Activated CD8-positive, alpha-beta memory T cell treated with anti-CD3 and anti-CD28 coated beads for 48 hours (primary cell): ENCODE measurements at places on chromosomes 6 and 20.

DNA sequence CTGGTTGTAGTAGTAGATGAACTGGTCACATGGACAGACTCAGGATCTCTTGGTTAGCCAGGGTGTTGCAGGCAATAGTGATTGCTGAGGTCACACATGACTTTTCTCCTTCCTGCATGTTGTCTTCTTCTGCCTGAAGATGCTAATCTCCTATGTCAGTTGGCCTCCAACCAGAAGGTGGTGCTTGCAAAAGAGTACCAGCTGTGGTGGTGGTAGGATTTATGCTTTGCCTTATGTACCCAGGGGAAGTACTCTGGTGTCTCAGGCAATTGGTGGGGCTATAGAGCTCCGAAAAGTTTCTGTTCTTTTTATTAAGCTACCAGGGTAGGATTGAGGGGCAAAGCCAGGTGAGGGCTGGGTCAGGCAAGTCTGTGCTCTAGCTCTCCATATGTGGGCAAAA lies 98.5 kb downstream of the CARMIL1 start:
- DNase-seq = no peak

DNA sequence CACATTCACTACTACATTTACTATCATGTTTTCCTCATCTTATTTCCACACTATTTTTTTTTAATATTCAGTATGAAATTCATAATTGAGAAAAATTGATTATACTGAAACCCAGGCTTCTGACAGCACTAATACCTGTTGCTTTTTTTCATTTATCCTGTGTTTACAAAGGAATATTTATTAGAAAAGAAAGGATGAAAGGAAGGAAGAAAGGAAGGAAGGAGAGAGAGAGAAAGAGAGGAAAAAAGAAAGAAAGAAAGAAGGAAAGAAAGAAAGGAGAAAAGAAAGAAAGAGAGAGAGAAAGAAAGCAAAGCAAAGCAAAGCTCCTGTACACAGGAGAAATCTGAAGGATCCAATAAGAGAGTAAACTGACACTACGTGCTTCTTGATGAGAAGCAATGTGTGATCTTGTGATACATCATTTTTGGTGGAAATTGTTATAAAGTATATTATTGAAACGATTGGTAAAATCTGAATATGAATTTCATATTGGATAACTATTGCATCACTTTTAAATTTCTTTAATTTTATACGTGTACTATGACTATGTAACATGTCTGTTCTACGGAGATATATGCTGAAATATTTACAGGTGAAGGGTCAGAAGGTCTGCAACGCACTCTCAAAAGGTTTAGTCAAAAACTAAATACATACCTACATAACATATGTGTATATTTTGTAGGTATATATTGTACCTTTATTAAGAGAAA lies 43.9 kb downstream of the DEFB114 start:
- DNase-seq = no peak

GRCh38 chr6:143581835-143582480 lies 70.4 kb upstream of the FUCA2 start:
- no peak for DNase-seq

GRCh38 chr6:85058806-85059205 lies 294.4 kb upstream of the TBX18 start:
- DNase-seq = no peak

GRCh38 chr6:16474772-16475493 lies 236.5 kb downstream of the GMPR start:
- no peak for DNase-seq

DNA sequence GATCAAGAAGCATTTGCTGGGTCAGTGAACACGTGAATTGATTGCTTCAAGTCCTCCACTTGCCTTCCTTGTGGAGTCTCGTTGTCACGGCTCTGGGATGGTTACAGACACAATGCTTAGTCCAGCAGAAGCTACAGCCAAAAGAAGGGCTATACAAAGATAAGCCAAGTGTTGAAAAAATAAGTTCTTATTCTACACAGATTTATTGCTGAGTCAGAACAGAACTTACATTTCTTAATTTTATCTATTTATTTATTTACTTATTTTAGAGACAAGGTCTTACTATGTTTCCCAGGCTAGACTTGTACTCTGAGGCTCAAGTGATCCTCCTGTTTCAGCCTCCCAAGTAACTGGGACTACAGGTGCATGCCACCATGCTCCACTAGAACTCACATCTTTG lies 199.0 kb downstream of the MYLK4 start:
- DNase-seq = no peak

DNA sequence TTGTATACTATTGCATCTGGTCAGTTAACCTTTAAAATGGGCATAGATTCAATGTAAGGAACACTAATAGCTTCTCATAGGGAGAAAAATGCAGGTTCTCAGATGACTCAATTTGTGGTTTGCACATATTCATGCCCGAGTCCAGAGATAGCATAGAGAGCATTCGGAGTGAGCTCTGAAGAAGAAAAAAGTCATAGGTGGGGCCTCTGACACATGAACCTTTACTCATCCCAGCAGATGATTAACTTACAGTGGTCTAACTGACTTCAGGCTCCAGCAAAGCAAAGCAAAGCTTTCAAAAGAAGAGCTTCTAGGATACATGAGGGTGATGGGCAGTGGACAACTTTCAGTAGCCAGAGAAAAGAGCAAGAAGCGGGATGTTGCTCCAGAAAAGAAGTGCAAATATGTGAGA lies 55.3 kb upstream of the BTN3A2 start:
- DNase-seq = no peak

GRCh38 chr6:157224951-157225574 lies 98.3 kb downstream of the TMEM242 start:
- DNase-seq = no peak

DNA sequence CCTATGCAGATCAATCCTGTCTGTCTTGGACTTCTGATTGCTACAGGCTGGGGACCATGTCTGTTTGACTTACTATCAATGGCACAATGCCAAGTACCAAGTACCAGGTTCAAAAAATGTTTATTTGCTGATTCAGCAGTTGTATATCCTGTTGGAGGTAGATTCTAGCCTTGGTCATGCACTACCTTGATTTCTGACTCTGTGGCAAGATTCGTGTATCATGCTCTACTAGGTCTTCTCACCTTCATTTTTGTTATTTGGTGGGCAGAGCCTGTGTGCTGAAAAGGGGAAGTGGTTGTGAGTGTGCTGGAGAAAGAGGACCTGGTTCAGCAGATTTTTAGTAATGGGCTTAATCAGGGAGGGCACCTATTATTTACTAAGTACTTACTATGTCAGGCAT lies 192.4 kb upstream of the MYLIP start:
- no peak for DNase-seq

DNA sequence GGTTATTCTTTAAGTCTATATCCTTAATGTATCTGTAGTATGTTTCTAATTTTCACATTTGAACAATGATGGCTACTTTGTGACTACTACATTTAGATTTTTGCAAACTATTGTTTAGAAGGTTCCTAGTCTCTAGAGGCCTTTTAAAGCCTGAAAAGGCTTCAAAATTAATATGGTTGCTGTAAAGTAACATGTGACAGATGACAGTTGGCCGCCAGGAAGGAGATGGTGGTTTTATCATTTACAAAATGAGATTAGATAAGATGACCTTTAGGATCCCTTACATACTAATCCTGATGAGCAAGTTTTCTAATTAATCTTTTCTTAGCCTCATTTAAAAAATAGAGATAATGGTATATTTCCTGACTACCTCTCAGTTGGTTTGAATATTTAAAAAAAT lies 18.8 kb downstream of the SCAF8 start:
- no peak for DNase-seq

GRCh38 chr6:151917531-151918329 lies 110.2 kb downstream of the ESR1 start:
- DNase-seq = no peak

DNA sequence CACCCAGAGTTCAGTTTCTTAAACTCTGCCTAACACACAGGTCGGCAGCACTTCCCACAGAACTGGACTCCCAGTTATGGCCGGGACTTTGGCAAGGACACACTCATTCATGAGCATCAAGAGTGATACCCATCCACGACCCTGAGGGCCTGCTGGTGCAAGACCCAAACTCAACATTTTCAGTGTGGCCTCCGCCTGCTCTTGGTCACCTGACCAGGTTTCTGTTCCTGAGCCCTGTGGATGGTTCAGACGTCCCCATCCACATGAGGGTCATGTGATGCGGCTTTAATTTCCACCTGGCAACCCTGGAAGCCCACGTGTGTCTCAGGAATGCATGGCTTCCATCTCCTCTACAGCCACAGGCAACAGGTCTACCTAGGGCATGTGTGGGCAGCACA lies 245.3 kb downstream of the DLL1 start:
- no peak for DNase-seq

DNA sequence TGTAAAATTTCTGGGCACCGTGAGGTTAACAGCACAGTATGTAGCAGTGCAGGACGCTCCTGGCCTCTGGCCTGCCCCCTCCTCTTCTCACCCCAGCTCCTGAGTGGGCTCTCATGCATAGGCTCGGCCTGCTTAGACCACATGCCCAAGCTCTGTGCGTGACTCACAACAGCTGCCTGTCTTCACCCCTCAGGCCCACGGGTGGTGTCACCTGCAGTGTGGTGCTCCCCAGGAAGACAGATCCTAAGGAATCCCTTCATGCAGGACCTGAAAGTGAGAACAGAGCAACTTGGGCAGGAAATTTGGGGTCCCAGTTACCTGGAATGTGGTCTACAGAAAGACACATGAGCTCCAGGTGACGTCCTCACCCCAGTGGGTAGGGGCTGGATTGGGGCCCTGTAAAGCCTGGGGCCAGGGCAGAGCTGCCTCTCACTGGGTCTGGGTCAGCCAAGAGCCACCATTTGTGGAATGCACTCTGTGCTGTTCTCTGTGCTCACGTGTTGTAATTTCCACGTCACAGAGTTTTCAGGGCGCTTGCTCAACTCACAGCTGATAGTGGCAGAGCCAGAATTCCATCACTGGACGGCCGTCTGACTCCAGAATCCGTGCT lies 37.0 kb upstream of the PXDC1 start:
- DNase-seq = no peak

DNA sequence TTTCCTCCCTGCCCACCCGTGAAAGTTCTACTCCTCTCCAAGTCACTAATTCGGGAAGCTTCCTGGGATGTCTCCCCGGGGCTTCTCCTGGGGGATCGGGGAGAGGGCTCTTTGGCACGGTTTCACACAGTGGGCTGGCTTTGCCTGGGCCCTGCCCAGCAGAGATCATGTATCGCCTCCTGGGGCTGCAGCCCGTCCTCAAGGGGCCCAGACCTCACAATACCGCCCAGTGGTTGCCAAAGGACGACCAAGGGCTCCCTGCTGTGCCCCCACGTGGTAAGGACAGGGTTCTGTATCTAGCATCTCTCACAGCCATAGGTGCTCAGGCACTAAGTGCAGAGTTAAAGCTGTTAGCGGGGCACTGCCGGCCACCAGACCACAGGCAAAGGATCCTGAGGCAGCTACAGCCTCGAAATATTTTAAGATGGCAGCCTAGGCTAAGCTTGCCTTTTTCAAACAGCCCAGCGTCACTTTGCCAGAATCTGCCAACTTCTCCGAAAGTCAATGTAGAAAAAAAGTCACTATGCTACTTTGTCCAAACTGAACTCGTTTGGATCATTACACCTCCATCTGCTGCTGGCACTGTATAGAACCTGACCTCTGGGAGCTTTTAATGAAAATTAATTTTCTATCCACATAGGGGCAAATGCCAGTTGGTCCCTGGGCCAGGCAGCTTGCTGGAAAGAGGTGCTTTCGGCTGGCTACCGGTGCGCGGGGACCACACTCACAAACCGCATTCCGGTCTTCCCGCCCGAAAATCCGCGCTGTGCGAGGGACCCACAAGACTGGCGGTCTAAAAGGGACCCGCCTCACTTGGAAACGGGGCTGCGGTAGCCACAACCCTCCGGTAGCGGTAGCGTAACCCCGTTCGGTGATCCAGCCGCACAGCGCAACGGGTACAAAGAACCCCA lies 1.3 kb upstream of the NNAT start:
- DNase-seq = no peak

- DNase-seq = no peak
Measured at GRCh38 chr6:17298257-17298656, 17.1 kb downstream of the RBM24 start.

DNA sequence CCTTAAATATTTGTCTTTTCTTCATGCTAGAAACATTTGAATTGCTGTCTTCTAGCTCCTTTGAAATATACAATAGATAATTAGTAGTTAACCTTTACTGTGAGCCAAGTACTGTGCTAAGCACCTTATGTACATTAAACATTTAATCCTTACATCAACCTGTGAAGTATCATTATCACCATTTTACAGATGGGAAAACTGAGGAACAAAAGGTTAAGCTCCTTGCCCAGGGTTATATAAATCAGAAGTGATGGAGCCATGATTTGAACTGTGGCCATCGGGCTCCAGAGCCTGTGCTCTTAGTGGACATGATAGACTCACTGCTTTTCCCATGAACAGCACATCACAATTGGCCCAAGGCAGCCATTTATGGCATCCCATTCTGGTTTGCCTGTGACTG lies 140.9 kb downstream of the UNC5CL start:
- DNase-seq = no peak

DNA sequence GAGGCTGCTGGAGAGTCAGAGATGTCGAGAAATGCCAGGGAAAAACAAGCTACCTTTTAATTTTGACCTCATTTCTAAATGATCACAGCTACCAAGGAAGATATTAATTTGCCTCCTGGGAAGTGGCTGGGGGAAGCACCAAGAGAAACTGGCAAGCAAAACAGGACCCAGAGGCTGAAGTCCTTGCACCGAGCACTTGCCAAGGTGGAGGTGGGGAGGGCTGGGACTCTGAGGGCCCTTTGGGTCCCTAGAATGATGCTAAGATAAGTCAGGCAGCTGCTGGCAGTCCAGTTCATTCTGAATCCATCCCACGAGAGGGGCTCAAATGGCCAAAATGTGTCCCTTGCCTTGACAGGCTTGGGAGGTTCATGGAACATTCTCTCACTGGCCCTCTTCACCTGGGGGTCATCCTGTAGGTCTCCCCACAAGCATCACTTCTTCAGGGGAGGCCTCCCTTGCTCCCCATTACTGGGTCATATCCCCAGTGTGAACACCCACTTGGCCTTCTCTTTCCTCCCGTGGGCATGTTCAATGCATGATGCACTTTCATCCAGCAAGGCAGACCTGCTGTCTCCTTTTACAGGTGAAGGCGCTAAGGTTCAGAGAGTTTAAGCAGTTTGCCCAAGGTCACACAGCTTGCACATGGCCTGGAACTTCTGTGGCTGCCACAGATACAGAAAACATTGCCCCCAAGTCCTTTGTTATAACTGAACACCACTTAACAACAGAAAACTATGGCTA lies 39.1 kb upstream of the BLCAP start:
- no peak for DNase-seq

GRCh38 chr6:41502917-41503671 lies 43.1 kb upstream of the FOXP4 start:
- DNase-seq = no peak

- DNase-seq = no peak
Measured at GRCh38 chr20:37611346-37611745, 82.5 kb upstream of the CTNNBL1 start.
